ENCODE measurements at places on chromosomes 1 and 21.

- no peak for DNase-seq
Measured at GRCh38 chr1:43773821-43774220, 66.5 kb downstream of the ST3GAL3 start.

DNA sequence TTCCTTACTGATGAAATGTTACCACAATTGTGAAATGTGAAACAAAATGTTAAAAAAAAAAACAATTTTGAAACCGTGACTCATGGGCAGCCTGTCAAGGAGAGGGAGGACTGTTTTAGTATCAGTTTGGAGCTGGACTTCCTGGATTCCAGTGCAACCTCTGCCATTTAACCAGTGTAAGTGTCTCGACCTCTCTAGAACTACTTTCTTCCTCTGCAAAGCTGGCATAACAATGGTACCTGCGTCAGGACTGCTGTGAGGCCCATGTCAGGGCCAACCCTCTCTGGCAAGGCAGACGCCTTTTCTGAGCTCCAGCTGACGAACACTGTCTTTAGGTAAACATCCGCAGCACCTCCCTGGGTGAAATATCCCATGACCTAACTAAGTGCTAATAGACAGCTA lies 20.9 kb downstream of the URB1 start:
- DNase-seq, result no peak

- DNase-seq, result no peak
Measured at GRCh38 chr1:15028102-15028501, 125.4 kb upstream of the TMEM51 start.

- DNase-seq, result no peak
Measured at GRCh38 chr1:176136891-176137290, 70.2 kb downstream of the COP1 start.

DNA sequence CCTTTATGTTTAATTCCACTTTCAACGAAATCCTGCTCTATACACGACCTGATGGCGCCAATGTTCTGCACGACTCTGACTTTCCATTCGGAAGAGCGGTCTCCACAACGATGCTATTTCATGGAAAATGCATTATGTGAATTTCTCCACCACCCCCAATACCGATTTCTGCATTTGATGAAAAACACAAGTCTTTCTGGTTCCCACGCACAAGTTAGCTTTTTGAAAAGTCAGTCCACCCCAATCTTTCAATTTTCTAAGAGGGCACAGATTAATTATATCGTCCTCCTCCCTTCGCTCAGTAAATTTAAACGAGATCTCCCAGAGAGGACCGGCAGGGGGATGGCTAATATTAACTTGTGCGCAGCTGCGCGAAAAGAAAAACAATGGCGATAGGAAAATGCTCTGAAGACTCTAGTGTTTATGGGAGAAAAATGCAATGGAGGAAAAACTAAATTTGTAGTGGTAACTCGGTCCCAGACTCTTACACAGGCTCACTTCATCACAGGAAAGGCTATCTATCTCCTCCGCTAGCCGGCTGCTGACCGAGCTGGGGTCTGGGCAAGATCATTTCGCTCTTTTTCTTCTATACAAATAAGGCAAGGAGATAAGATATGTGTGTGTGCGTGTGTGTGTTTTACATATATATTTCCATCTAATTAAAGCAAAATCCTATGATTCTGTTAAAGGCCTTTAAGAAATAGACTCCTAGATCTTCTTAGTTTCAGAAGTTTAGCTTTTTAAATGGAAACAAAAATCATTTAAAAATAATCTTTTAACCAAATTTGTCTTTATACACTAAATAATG lies 1.2 kb upstream of the LHX8 start:
- DNase-seq, result no peak

GRCh38 chr1:78668427-78668826 lies 18.8 kb downstream of the IFI44 start:
- no peak for DNase-seq
